CD8-positive, alpha-beta memory T cell (primary cell): ENCODE measurements at places on chromosomes 5 and 9.

DNA sequence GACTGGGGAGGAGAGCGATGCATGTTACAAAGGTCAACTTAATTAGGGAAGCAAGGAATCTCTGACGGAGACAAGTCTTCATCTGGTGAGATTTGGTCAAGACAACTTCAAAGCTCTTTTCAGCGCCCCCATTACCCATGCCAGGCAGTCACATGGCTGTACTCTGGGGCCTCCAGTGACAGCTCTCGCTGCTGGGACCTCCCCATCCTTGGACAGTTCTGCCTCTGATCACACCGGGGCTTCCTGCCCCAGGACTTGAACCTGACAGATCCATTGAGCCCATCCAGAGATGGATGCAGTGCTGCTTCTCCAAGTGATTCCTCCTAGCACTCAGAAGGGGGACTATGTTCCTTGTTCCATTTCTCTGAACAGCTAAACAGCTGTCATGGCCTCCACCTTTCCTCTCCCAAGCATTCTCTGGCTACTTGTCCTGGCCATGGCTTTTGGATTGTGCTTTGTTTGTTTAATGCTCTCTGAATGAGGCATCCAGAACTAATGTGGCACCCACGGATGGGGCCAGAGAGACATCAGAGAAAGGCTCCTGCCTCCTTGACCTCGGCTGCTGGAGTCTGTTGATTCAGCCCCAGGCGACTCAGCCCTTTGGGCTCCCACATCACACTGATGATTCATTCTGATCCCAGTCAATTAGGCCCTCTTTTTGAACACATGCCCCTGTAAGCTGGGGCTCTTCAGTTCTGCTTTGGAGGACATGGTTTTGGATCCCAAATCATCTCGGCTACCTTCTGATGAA, 122.1 kb upstream of the ADAMTS16 start:
- DNase-seq, result no peak

- no peak for DNase-seq
Observed at GRCh38 chr9:89773170-89773569, 168.4 kb downstream of the GADD45G start.

GRCh38 chr9:87436716-87437115, 61.0 kb upstream of the DAPK1 start:
- no peak for DNase-seq

DNA sequence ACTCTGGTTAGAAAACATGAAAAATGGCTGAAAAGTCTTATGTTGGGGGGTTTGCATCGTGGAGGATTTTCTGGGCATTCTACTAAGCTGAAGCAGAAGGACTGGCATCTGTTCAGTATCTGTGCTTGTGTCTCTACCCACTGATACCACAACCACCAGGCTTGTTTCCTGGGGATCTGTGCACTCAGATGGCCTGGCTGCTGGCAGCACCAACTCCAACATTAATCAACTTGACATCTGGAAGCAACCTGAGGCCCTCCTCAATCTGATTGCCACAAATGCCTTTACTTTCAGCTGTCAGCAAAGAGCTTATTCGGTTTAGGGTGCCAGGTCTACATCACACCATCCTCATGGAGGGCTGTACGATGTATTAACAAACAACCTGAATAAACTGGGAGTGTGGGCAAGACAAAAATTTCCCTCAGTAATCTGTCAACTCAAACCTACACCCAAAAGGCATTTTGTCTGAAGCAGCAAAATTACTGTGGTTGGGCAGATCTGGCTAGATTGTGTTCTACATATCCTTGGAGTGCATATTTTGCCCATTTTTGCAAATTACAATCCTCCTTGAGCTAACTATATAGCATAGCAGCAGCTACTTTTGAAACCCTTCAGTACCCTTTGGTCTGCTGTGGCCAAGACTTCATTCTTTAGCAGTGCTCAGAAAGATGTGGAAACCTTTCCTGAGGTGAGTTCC, 74.6 kb downstream of the FOXD1 start:
- DNase-seq, result no peak

- DNase-seq, result no peak
Observed at GRCh38 chr5:164175083-164175482, 669.7 kb downstream of the MAT2B start.

GRCh38 chr5:67746103-67746502, 469.5 kb upstream of the PIK3R1 start:
- no peak for DNase-seq

DNA sequence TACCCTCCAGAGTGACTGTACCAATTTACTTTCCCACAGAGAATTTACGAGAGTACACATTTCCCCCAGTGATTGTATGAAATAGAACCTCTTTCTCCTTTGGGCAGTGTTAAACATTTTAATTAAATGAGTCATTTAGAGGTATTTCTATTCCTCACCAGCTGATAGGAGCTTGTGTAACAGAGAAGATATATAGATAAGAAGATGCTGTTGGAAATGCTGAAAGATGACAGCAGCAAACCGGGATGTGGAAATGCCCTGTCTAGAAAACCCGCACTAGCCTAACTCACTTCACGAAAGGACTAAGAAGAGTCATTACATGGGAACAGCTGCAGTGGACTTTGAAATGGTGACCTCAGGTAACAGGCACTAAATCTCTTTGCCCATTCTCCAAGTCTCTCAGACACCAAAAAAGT, 68.3 kb downstream of the LPAR1 start:
- DNase-seq, result no peak

GRCh38 chr5:74386571-74387334, 253.8 kb downstream of the ENC1 start:
- DNase-seq, result no peak

DNA sequence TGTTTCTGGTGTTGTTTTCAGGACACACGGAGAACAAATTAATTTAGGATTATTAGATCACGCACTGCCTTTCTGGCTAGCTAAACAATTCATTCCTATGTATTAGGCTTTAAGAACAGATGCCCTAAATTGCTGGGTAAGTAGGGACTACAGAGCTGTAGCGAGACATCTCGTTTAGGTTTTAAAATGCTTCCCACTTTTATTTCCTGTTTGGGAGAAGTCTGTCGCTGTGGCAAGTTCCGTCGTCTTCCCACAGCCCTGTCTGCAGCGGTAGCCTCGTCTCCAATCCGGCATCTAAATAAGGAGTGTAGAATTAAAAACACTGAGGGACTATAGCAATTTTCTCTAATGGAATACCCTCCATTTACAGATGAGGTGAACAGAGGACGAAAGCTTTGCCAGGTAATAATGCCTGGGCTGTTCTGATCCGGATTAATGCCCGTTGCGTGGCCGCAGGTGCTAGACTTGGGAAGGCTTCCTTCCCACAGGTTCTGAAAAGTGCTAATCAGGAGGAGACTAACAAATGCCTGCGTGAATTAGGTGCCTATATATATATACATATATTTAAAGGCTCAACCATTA, 1.3 kb upstream of the TRIM36 start:
- no peak for DNase-seq

GRCh38 chr9:121399883-121400607, 30.0 kb upstream of the STOM start:
- DNase-seq, result peak; percentile 51

DNA sequence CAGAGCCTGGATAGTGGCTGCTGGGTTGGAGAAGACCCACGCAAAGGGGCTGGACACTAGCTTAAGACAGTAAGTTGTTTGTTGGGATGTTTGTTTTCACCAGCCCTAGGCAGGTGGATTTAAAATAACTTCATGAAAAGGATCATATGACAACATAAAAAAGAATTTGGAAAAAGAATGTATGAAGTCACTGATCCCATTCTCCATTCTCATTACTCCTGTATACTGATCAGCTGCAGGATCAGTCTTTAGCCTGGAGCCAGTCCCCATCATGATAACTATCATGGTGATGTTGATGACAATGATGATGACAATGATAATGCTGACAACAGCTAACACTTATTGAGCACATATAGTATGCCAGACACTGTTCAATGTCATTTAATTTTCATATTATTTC, 92.1 kb upstream of the IFNE start:
- no peak for DNase-seq

DNA sequence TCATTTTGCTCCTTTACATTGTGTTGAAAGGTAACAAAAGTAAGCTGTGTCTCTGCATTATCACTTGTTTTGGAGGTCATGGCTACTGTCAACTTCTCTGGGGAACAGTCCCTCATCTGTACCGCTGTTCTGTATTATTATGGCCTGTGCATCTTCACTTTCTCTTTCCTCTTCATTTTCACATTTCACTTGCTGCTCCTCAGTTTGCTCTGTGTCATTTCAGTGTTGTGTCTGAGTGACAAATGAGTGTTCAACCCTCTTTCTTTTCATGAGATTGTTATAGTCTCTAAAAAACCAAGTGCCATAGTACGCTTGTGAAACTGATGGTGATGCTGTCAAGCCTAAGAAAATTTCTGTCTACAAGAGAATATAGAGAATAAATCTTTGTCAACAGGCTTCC, 122.0 kb upstream of the FER start:
- no peak for DNase-seq

DNA sequence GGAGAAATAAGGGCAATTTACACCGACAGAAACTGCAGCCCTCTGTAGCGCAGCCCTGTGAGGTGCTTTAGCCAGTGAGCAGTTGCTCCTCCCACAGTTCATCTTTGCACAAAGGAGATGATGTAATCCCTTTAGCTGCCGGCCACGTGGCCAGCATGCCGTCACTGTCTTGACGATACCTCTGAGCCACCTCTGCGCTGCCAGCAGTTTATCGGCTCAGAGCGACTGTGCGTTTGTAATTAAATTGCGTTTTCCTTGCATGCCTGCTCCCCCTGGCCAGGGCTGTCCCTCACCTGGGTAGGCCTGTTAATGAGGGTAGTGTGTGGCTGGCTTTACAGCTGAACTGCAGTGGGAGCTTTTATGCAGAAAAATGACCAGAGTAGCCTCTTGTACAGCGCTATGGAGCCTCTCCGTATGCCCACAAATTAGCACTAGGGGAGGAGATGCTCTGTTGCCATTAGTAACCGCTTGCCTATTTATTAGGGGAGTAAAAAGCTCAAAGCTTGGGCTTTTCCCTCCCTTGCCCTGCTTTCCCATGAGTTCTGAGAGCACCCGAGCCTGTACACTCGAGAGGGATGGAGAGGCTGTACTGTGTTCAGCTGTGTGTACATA, 107.0 kb downstream of the TRIO start:
- no peak for DNase-seq

DNA sequence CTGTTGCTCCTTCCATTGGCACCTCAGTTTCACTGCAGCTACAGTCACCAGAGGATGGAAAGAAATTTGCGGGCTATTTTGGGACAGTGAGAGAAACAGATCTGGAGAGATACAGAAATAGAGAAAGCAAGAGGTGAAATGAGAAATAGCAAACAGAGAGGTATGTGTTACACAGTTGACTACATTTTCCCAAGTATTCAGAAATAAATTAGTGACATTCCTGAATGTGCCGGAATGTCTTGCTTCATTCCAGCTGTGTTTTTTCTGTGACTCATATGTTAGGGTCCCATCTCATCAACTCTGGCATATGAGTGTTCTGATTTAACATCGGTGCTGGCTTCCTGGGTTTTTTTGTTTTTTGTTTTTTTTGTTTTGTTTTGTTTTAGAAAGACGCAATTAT, 63.8 kb upstream of the ZNF462 start:
- no peak for DNase-seq

DNA sequence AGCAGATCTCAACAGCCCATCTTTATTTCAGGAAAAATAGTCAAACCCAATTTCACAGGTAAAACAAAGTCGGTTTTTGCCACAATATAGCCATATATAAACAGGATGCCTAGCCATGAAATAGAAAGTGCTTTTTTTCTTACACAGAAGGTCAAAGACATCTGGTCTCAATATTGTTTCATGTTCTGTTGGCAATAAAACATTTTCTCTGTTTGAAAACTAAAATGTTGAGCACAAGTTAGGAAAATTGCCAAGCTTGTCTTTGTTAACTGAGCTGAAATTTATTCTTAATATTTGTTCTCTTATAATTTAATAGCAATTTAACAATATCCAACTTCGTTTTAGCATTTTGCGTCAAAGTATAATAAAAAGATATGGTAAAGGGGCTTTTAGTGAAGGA, 673.4 kb downstream of the DTWD2 start:
- DNase-seq, result no peak

DNA sequence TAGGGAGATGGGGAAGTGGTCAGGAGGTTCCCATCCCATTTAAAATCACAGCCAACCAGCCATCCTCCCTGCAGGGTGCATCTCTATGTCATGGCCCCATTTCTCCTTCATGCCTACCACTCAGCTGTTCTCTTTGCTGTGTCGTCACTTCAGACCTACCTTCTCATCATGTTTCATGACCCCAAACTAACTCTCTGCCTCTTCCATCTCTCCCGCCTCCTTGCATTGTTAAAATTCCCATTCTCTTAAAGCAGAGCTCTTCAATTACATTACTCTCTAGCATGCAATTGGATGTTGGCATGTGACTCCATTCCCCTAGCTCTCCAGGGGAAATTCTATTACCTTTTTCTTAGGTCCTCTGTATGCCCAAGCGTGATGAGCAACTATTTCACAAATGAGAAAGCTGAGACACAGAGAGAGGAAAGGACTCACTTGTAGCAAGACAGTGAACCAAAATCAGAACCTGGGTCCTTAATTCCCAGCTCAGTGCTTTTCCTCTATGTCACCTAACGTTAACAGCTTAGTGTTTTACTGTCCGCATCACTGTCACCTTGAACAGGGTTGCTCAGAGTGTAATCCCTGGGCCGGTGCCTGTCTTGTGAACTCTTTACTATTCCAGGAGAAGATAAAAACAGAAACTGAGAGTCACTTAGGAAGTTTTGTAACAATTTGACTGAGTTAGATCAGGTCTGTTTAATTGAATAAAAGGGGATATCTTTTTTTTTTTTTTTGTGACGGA, 28.1 kb downstream of the PDE6A start:
- DNase-seq, result no peak

GRCh38 chr5:173324115-173325001, 3.9 kb downstream of the STC2 start:
- no peak for DNase-seq

DNA sequence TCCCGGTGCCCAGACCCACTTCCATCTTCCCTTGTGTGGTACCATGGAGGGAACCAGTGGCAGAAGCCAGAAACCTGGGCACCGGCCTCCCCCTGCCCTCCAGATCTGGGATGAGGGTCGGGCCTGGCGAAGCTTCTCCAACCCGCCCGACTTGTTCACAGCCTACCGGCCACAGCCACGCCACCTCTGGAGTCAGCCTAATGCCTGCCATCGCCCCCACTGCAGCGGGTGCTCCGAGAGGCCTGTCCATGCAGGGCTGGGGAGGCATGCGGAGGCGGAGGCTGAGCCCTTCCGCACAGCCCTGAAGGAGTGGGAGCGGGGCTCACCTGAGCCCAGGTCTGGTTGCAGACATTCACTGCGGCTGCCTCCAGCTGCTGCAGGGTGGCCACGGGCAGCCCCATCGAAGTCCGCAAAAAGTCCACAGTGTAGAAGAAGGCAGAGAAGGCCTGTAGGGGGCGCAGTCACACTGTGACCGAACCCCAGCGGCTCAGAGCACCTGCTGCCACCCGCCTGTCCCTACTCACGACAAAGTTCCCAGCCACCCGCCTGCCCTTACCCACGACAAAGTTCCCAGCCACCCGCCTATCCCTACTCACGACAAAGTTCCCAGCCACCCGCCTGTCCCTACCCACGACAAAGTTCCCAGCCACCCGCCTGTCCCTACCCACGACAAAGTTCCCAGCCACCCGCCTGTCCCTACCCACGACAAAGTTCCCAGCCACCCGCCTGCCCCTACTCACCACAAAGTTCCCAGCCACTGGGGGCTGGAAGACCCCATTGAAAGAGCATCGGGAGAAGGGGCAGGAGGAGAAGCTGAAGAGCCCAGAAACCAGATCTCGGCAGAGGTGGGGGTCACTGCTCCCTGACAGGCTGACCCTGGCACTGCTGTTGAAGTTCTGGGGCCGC, 3.8 kb upstream of the NPDC1 start:
- DNase-seq, result peak; percentile 42

- DNase-seq, result no peak
Observed at GRCh38 chr5:95922798-95923197, 38.9 kb downstream of the ELL2 start.
